ENCODE measurements at places on chromosomes 2 and 18. TPM values are rescaled to one million over a fixed set of nuclear protein-coding genes. Genes with fewer than 3 reads are reported as not detected.

FBXO36 gene
- total RNA-seq: 9.3 TPM

TXNDC2 gene
- 0.17 TPM for total RNA-seq

NYAP2 gene
- 12.6 TPM for total RNA-seq

DSEL gene
- 55.4 TPM for total RNA-seq

MDH1B gene
- total RNA-seq: 6.7 TPM

COL4A4 gene
- 1.7 TPM for total RNA-seq

ACMSD gene
- not detected for total RNA-seq

MC4R gene
- 1.3 TPM for total RNA-seq

LAMA3 gene
- total RNA-seq: 10.4 TPM

TTLL4 gene
- total RNA-seq: 14.2 TPM

PTPRN gene
- 12.6 TPM for total RNA-seq

TNFRSF11A gene
- 2.3 TPM for total RNA-seq

SOX11 gene
- total RNA-seq: 22.1 TPM

CDK15 gene
- 0.55 TPM for total RNA-seq

INSIG2 gene
- 22.3 TPM for total RNA-seq

All from spinal cord (tissue), 10 donors.